ENCODE measurements at places on chromosomes 7 and 10. TPM values are rescaled to one million over a fixed set of nuclear protein-coding genes. Genes with fewer than 3 reads are reported as not detected.

The CALML3 gene
- not detected for total RNA-seq

The GDF2 gene
- not detected for total RNA-seq

The AGAP3 gene
- total RNA-seq = 31.1 TPM

The SYCE1 gene
- total RNA-seq = not detected

The BUB3 gene
- total RNA-seq = 125 TPM

The AKR1D1 gene
- not detected for total RNA-seq

The ZNF853 gene
- 0.59 TPM for total RNA-seq

Data from smooth muscle cell of the coronary artery (primary cell).